ENCODE measurements at places on chromosomes 2 and 18. TPM values are rescaled to one million over a fixed set of nuclear protein-coding genes. Genes with fewer than 3 reads are reported as not detected.
A peak's percentile ranks its signal among the peaks of the same experiment; 100 is the strongest.

GRCh38 chr18:2657788-2658458, 2.4 kb downstream of the SMCHD1 start:
- no peaks in the 10 kb centered on the region for H3K27me3 ChIP-seq
- H3K4me1 ChIP-seq = peaks cover 32% of the 10 kb centered on the region
- H3K36me3 ChIP-seq = peaks cover 3% of the 10 kb centered on the region
- DNase-seq = peak; percentile 56
- H3K27ac ChIP-seq = peak overlapping the region; percentile 16

GRCh38 chr2:95268211-95269035, 5.8 kb upstream of the PROM2 start:
- DNase-seq = no peak
- no peak overlapping the region for H3K27ac ChIP-seq
- H3K4me3 ChIP-seq = no peak overlapping the region
- peaks cover 39% of the 10 kb centered on the region for H3K27me3 ChIP-seq
- no peaks in the 10 kb centered on the region for H3K4me1 ChIP-seq
- no peaks in the 10 kb centered on the region for H3K36me3 ChIP-seq

- no peaks in the 10 kb centered on the region for H3K27me3 ChIP-seq
- no peak overlapping the region for H3K27ac ChIP-seq
- H3K4me1 ChIP-seq = peaks cover 68% of the 10 kb centered on the region
- H3K36me3 ChIP-seq = no peaks in the 10 kb centered on the region
Measured at GRCh38 chr2:38539086-38539485, 63.6 kb downstream of the HNRNPLL start.

GRCh38 chr18:26290385-26290784, 64.1 kb downstream of the TAF4B start:
- H3K36me3 ChIP-seq = no peaks in the 10 kb centered on the region
- H3K27ac ChIP-seq = no peak overlapping the region
- no peak overlapping the region for H3K4me3 ChIP-seq
- no peak for DNase-seq

DNA sequence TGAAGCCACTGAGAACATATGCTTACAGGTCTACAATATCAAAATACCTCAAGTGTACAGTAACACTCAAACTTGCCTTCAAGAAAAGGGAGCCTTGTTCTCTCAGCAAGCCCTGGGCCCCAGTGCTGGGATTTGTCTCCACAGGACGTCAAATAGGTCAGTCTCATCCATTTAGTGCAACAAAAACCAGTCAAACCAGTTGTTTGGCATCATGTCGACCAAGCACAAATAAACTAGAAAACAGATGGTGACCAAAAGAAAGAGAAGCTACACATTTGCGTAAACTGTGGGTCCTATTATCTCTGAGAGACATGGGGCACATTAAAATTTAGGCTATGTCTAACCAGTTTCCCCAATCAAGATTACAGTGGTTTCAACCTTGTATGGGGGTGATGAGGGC, 182.6 kb upstream of the PKDCC start:
- peaks cover 14% of the 10 kb centered on the region for H3K4me1 ChIP-seq
- H3K4me3 ChIP-seq = no peak overlapping the region
- DNase-seq = no peak
- no peak overlapping the region for H3K27ac ChIP-seq

GRCh38 chr2:232300894-232301387, 77.6 kb upstream of the ALPP start:
- peaks cover 38% of the 10 kb centered on the region for H3K4me1 ChIP-seq
- peaks cover 1% of the 10 kb centered on the region for H3K36me3 ChIP-seq
- no peaks in the 10 kb centered on the region for H3K27me3 ChIP-seq
- peak overlapping the region; percentile 73 for H3K27ac ChIP-seq

DNA sequence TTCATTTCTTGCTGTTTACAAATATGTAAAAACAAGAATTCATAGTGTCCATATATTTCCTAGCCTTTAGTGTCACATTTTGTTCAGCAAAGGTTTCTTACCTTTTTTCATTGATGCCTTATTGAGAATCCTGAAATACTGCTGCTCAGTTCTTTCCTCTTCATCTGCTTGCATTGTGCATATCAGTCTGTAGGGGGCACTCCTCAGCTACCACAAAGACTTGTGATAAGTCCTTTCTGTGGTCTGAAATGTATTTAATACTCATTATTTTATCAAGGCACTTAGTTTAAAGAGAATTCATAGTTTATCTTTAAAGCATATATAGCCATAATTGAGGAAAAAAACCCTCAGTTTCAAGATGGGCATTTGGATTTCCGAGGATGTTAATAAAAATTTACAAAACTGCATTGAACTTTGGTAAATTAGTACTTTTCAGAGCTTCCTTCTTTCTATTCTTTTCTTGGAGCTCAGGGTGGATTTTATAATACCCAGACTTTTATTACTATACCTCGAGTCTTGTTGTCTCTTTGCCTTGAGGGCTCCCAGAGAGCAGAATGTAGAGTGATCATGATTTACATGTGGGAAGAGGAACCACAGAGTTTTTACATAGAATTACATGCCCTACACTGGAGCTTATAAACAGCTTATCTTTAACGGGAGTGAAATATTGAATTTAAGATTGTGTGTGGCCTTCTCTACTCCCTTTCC, 570.1 kb downstream of the PLCL1 start:
- no peaks in the 10 kb centered on the region for H3K4me1 ChIP-seq
- peak; percentile 51 for DNase-seq
- no peak overlapping the region for H3K4me3 ChIP-seq
- H3K36me3 ChIP-seq = no peaks in the 10 kb centered on the region

- H3K36me3 ChIP-seq = no peaks in the 10 kb centered on the region
- no peak for DNase-seq
- H3K4me3 ChIP-seq = no peak overlapping the region
- no peak overlapping the region for H3K27ac ChIP-seq
- peaks cover 12% of the 10 kb centered on the region for H3K4me1 ChIP-seq
Measured at GRCh38 chr2:144256996-144257707, 262.8 kb downstream of the ZEB2 start.

DNA sequence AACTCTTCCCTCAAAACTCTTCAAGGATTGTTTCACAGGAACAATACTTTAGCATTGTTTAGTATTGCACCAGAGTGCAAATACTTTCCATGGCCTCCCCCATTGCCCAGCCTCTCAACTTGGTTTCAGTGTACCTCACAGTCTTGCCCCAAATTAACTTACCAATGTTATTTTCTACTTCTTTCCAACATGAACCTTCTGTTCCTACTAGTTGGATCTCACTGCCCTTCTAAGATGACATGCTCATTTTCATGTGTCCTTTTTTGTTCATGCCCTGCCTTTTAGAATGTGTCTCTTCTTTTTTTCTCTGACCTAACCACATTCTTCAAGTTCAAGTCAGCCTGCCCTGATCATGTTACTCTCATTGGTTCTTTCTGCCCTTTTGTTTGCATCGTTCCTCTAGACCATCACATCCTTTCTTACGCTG, 4.1 kb downstream of the SPATS2L start:
- DNase-seq = no peak
- H3K27ac ChIP-seq = peak overlapping the region; percentile 1
- no peak overlapping the region for H3K4me3 ChIP-seq

DNA sequence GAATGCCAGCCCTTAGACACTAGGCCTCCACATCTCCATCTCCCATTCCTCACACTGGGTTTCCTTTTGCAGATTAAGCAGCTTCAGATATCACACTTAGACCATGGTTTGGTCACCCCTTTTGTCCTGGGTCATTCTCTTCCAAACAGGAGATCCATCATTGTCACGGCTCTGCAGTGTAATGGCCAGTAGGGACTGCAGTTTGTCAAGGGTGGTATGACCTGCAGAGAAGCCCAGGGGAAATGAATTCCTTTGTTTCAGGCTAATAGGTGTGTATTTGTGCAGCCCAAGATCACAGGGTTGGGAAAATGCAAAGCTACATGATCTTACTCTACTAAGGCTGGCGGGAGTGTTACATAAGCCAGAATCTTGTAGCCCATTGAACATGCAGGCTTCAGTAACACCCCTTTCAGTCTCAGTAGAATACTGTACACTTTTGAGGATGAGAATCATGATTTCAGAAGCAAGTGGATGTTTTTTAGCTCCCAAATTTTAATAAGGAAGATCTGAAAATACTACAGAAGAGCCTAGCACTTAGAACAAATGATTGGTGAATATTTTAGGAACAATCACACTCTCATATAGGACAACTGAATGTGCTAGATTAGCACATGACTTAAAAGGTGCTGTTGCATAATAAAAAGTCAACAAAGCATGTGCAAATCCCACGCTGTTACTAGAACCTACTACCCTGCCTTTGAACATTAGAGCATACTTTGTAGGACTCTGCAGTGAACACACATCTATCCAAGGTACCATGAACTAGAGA, 24.0 kb upstream of the LPIN1 start:
- no peak overlapping the region for H3K4me3 ChIP-seq
- no peak overlapping the region for H3K27ac ChIP-seq
- H3K27me3 ChIP-seq = 0 out of 2 replicates have a peak, but pooled peaks cover 1% of the 10 kb centered on the region

The CDK5R2 gene
- polyA plus RNA-seq = not detected

The IL1R2 gene
- polyA plus RNA-seq = 4.7 TPM

The REEP1 gene
- polyA plus RNA-seq = 0.05 TPM

Data from HepG2 (cell line).